ENCODE measurements at places on chromosomes 3 and 15. TPM values are rescaled to one million over a fixed set of nuclear protein-coding genes. Genes with fewer than 3 reads are reported as not detected.

Gene CHCHD6
- total RNA-seq, result 38.9 TPM

Gene WNT5A
- 0.69 TPM for total RNA-seq

GRCh38 chr3:126621627-126622345, 33.1 kb downstream of the TXNRD3 start:
- DNase-seq, result no peak

DNA sequence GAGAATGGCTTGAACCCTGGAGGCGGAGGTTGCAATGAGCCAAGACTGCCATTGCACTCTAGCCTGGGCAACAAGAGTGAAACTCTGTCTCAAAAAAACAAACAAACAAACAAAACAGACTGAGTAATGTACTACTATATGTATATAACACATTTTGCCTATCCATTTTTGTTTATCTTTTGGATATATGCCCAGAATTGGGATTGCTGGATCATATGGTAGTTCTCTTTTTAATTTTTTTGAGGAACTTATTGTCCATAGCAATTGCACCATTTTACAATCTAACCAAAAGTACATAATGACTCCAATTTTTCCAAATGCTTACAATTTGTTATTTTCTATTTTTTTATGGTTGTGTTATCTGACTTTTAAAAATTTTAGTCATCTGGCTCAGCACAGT, 47.3 kb downstream of the GMPS start:
- no peak for DNase-seq

DNA sequence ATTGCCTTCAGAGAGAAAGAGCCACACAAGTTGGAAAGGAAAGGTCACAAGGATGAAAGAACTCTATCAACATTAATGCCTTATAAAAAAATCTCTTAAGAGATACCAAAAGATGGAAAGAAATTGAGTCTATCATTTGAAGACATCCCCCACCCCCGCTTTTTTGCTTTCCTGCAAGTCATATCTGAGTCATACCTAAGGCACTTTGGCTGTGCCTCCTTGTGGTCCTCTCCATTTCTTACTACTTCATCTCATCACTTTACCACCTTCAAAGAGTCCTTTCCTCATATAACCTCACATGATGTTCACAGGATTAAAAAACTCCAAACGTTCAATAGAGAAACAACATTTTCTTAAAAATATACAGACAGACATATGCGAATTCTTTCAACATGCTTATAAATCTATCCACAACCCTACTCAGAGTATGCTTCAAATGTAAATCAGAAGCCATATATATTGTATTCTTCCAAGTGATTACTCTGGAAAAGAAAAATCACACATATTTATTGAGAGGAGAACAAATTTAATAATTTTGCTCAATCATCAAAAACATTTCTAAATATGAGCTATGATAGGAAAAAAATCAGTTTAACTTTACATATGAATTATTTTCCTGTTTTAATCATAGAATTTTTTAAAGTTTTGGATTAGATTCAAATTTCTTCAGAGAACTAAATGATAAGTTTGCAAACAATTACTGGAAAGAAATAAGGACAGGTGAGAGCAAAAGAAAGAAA, 1003.9 kb upstream of the CFAP20DC start:
- no peak for DNase-seq

- DNase-seq, result no peak
Measured at GRCh38 chr3:128173849-128174248, 20.6 kb downstream of the EEFSEC start.
